ENCODE measurements at places on chromosomes 3 and 15.

GRCh38 chr3:153768561-153769469, 352.4 kb upstream of the ARHGEF26 start:
- no peak for DNase-seq

GRCh38 chr3:50816894-50817293, 142.2 kb downstream of the DOCK3 start:
- no peak for DNase-seq

- no peak for DNase-seq
Measured at GRCh38 chr3:149426325-149426724, 48.2 kb upstream of the TM4SF4 start.

- peak; percentile 53 for DNase-seq
Measured at GRCh38 chr3:133578548-133579191, 5.2 kb downstream of the CDV3 start.

GRCh38 chr3:173583496-173583895, 186.0 kb downstream of the NLGN1 start:
- no peak for DNase-seq

DNA sequence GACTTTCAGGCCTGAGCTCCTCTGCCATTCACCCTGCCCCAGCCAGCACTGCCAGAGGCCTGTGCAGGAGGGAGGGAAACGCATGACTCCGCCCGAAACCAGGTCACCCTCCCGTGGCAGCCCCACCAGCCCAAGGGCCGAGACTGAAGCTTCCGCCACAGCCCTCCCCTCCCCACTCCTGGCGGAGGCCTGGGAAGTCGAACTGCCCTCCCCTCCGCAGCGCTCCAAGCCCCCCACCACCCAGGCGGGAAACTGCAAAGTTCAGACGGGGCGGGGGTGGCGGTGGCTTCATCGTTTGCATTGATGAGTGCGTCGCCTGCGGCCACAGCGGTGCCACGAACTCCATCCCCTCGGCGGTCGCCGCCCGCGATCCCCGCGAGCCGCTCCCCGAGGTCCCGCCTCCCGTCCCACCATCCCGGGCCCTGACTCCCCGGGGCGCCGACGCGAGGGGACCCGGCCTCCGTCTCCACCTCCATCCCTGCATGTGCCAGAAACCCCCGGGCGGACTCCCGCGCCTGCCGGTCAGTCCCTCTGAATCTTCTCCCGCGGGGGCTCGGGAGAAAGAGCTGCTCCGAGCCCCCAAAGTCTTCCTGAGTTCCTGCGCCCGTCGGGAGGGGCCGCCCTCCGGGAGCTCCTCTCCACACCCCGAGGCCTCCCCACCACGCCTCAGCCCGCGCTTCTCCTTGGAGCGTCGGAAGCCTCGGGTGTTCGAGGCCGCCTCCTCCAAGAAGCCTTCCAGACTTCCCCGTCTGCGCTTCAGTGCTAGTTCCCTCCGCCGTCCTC, 698 bp downstream of the MELTF start:
- DNase-seq = peak; percentile 88

DNA sequence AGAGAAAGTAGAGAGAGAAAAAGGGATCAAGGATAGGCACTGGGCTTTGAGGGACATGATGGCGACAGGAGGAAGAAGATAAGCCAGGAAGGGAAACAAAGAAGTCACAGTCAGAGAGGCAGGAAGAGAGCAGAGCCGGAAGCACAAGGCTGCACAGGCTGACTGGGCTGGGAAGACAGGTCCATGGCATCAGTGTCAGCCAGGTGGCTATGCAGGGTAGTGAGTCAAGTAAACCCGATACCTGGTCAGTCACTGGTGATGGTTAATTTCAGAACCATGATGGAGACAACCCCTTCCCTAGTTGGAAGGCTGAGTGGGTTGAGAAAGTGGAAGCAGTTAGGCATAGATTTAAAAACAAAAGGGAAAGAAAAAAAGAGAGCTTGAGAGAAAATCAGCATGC, 203.8 kb downstream of the EPHB1 start:
- no peak for DNase-seq

DNA sequence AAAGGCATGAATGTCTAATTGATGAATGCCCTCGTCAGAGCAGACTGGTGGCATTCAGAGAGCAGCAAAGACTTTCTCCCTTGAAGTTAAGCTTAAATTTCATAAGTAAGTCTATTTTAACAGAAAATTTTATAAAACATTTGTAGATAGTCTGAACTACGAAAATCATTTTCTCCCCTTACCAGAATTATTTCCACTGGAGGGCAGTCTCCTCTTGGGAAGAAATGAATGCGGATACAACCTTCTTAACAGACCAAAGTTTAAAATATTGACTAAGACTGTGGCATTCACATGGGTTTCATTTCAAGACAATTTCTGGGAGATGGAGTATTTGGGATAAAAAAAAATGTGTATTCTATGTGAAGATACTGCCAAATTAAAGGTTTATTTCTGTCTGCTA, 669.0 kb downstream of the FHIT start:
- DNase-seq = no peak

DNA sequence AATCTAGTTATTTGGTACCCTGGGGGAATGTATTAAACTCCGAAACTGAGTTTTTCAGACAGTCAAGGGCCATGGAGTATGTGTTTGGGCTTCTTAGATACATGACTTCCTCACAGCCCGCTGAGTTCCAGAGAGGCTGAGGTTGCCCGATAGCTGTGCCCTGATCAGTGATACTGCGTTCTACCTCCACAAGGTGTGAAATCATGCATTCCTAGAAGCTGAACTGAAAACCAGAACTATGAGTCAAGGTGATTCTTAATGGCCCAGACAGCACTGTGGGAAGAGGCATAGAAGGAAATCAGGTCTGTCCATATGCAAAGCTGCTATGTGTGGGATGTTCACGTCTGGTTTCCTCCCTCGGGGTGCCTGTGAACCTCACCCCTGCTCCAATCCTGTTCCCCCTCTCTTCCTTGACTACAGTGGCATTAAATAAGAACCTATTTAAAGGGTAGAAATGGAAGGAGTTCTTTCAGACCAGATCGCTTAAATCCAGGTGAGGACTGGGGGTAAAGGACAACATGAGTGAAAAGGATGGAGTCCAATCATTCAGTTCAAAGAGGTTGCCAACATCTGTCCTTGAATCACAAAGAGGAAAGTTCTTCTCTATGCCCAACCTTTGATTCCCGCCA, 74.3 kb downstream of the MYO1E start:
- DNase-seq = no peak

GRCh38 chr15:67150023-67150860, 84.8 kb downstream of the SMAD3 start:
- no peak for DNase-seq

GRCh38 chr3:4496087-4496452, 2.9 kb downstream of the ITPR1 start:
- no peak for DNase-seq

DNA sequence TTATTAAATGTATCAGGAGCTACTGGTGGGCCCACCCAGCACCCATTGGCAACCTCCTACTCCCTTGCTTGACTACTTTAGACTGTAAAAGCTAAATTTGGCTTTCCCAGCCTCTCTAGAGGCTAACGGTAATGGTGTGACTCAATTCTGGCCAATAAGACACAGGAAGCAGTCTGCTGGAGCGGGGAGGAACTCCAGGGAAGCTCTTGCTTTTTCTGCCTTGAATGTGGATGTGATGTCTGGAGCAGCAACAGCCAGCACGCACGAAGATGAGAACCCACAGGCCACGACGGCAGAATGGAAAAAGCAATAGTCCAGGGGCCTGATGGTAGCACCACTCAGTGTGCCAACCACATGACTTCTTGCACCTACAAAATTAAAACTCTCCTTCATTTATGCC, 39.9 kb downstream of the RAB6B start:
- no peak for DNase-seq

DNA sequence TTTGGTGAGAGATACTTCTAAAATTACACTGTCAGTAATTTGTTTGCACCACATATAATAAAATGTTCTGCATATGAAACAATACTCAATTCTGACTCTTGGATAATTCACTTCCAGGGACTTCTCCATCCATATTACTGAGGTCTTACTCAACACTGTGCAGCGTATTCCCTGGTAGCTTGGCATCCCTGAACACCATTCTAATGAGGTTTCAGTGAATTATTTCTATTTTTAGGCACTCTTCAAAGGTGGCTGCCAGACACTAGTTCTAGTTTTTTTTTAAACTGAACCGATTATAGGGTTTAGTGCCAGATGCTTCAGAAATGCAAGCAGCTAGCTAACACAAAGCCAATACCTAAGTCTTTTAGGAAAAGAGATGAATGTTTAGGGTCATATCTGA, 283.3 kb downstream of the FEZF2 start:
- DNase-seq = no peak

- DNase-seq = no peak
Measured at GRCh38 chr15:59994888-59995557, 9.1 kb upstream of the FOXB1 start.

DNA sequence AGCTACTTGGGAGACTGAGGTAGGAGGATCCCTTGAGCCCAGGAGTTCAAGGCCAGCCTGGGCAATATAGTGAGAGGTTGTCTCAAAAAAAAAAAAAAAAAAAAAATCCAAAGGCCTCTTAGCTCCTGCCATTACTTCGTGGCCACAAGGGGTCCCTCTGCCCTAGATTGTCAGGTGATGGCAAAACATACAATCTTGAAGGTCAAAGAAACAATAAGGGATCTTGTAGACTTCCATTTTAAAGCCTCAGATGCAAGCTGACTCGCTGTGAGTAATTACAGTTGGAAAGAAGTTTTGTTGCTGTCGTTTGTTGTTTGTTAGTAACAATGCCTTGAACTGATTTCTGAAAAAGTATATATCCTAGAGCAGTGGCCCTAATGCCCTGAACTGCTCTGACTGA, 55.9 kb upstream of the PLCL2 start:
- no peak for DNase-seq

DNA sequence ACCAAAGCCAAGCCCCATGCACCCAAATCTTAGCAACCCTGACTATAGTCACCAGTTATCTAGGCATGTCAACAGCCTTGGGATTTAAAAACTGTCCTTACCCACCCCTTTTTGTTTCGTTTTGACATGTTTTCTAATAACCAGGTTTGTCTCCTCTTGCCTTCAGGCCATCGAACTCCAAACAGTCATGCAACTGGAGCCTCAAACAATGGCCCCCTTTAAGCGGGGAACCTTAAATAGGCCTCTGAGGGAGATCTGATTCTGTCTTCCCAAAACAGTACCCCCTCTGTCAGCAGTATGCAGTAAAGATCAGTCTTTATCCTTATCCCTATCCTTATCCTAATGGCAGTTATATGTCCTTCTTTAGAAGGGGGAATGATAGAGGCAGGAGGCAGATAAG, 105.7 kb downstream of the DPH6 start:
- no peak for DNase-seq

GRCh38 chr3:72134989-72135451, 350.1 kb upstream of the PROK2 start:
- no peak for DNase-seq

- no peak for DNase-seq
Measured at GRCh38 chr3:52388348-52388821, 56.5 kb downstream of the SEMA3G start.

- DNase-seq = no peak
Measured at GRCh38 chr3:127209155-127209839, 16.4 kb downstream of the PRR23E start.

DNA sequence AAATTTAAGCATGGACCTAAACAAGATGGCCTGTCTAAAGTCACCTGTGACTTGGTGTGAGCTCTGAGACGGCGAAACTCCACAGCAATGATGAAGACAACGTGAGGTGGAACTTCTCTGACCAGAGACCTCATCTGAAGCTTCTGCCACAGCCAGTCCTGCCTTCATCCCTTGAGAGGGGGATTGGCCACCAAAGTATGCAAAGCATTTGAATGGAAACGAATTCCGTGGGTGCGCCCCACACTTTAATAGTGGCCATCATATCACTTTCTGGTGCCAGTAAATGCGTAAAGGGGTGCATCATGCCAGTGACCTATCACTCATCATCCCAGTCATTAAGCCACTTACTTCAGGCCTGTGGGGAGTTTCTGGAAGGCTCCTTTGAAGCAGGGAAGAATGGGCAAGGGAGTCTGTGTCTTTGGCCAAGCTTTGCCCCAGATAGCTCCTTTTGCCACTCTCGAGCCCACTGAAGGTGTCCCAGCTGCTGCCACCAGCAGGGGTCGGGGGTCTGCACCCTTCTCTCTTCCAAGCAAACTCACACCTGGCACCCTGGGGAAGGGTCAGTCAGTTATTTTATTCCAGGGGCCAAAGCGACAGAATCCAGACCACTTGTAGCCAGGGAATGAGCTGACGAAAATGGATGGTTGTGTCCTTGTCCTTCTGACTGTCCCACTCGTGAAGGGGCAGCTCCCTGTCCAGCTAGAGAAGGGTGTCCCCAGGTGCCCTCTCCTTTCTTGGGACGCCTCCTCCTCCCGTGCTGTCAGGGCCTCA, 17.7 kb downstream of the MUC20 start:
- DNase-seq = no peak

DNA sequence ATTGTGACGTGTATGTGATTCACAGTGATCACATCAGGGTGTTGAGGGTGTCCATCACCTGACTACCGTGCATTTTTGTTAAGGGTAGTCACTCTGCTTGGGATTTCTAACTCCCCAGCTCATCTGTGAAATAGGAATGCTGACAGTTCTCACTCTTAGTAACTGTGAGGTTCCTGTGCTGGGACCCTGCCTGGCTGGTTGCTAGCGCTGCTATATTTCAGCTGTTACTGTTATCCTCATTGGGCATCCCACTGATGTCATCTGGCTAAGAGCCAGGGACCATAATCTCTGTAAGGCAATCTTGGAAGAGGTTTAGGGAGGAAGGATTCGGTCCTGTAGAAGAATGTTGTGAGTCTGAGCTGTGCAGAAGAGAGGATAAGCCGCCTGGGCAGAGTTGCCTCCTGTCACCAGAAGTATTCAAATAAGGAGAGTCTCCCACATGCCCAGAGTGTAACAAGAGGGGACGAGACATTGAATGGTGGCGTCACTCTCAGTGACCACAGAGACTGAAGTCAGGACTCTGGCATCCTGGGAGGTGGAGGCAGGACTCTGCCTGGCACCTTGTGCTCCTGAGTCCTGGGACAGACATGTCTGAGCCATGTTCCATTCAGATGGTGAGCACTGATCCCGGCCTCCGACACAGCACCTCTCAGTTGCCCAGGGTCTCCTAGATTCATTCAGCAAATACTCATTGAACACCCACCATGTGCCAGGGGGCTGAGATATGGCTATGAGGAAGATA, 52.2 kb downstream of the FBLN2 start:
- DNase-seq = peak; percentile 89

DNA sequence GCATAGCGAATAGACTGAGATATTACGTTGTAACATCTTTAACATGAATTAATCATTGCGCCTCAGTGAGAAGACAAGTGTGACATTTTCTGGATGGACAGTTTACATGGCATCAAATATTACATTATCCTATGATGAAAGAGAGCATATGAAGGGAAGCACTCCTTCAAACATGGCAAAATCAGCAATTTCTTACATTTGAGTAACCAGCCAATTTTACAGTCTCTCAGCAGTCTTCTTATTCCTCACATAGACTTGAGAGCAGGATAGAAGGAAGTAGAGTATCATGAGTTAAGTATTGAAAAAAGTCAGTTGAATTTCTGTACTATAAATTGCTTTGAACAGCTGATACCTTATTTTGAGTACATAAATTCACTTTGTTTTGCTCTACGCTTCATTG, 38.9 kb downstream of the FANCI start:
- DNase-seq = no peak

DNA sequence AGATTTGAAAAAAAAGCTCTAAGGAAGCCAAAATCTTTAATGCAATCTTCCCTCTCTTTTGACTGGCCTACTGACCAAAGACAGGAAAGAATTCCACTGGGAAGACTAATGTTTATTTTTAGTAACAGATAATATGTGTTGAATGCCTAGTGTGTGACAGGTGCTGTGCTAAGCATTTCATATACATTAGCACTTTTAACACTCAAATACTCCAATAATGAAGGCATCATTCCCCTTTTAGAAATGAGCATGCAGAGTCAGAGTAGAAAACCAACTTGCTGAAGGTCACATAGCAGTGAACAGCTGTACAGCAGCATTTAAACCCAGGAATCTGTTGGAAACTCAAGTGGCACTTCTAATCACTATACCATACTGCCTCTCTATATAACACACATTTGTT, 170.6 kb downstream of the MINAR1 start:
- no peak for DNase-seq

All from 8988T (cell line).